ENCODE measurements at places on chromosomes 1 and 21. TPM values are rescaled to one million over a fixed set of nuclear protein-coding genes. Genes with fewer than 3 reads are reported as not detected.

GSTM5 gene
- total RNA-seq = not detected

RIPPLY3 gene
- not detected for total RNA-seq

FALEC gene
- total RNA-seq = 0.44 TPM

- no peak for DNase-seq
Observed at GRCh38 chr1:46220808-46221207, 17.7 kb downstream of the LURAP1 start.

- DNase-seq = no peak
Observed at GRCh38 chr1:22628698-22629444, 7.6 kb upstream of the C1QA start.

Data from naive thymus-derived CD4-positive, alpha-beta T cell (primary cell).